ENCODE measurements at places on chromosomes 6 and 20. TPM values are rescaled to one million over a fixed set of nuclear protein-coding genes. Genes with fewer than 3 reads are reported as not detected.
A peak's percentile ranks its signal among the peaks of the same experiment; 100 is the strongest.

DNA sequence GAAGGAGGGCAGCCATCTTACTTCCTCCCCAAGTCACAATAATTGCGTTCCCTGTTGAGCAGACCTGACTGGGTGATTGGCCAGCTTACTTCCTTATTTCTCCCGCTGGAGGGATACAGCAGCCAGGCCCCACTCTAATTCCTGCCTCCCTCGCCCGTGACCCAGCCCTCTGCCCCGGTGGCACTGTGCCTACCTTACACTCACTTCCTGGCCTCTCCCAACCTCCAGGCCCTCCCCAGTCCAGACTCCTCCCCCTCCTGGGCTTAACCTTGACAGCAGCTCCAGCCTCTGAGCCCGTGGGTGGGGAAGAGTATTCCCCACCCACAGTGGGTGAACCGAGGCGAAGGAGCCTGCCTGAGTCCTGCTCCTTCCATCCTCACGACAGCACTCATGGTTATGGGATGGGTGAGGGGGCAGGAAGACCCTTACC is 3.0 kb downstream of the BAK1 start:
- DNase-seq, result no peak
- peaks cover 7% of the 10 kb centered on the region for H3K4me1 ChIP-seq
- peaks cover 18% of the 10 kb centered on the region for H3K36me3 ChIP-seq
- H3K27ac ChIP-seq, result no peak overlapping the region

MATN4 gene
- total RNA-seq, result not detected

DNA sequence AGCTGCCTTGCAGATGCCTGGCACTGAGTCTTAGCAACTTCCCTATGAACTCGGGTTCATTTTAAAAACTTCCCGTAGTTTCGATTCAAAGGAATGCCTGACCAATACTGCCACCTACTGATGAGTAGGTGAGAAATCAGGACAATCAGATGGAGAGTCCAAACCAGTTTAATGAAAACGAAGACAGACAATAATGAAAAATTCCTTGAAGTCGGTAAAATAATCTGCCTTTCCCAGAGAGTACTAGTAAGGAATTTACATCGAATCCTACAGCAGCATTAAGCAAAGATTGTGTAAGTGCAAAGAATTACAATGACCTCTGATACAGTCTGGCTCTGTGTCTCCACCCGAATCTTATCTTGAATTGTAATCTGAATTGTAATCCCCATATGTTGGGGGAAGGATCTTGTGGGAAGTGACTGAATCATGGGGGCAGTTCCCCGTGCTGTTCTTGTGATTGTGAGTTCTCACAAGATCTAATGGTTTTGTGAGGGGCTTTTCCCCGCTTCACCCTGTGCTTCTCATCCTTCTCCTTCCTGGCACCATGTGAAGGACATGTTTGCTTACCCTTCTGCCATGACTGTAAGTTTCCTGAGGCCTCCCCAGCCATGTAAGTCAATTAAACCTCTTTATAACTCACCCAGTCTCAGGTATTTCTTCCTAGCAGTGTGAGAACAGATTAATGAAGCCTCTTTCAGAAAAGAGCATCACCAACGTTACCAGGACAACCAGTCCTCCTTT is 134.4 kb downstream of the ARHGAP18 start:
- H3K36me3 ChIP-seq, result no peaks in the 10 kb centered on the region
- no peak overlapping the region for H3K27ac ChIP-seq
- H3K4me3 ChIP-seq, result no peak overlapping the region
- no peaks in the 10 kb centered on the region for H3K4me1 ChIP-seq
- H3K27me3 ChIP-seq, result no peaks in the 10 kb centered on the region
- DNase-seq, result peak; percentile 59

KCNS1 gene
- total RNA-seq, result not detected

SPDEF gene
- total RNA-seq, result 0.42 TPM

DNA sequence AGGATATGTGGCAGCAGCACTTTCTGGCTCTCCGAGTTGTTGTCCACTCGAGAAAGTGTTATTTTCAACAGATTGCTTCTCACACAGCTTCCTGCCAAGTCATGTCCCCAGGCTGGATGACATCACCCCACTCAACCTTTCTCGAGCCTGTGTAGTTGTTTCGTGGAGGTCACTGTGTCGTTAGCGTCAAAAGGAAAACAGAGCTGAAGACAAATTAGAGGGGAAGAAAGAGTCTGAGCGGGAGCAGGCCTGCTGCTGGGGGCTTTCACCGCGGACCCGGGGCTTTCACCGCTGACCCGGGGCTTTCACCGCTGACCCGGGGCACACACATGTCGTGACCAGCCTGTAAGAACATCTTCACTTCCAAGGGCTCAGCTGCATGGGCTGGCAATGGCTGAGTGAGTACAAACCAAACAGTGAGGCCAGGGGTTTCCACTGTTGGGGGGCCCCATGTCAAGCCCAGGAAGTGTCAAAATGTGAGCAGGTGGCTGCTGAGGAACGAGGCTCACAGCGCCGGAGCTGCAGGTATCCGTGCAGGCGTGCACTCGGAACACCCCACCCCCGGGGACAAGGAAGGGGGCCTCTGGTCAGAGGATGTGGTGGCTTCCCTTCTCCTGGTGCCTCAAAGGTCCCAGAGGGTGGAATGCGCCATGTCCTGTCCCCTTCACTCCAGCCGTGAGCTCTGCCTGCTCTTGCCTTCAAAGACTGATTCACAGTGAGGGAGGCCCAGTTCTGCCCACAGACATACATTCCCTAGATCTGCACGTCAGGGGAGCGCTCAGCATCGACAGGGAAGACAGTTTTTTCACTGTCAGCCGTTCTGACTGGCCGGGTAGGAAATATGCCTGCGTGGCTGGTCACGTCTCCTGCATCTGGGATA is 365.9 kb downstream of the TAF4 start:
- no peak overlapping the region for H3K4me3 ChIP-seq
- H3K36me3 ChIP-seq, result no peaks in the 10 kb centered on the region
- H3K27ac ChIP-seq, result no peak overlapping the region
- no peak for DNase-seq
- H3K4me1 ChIP-seq, result no peaks in the 10 kb centered on the region

DNA sequence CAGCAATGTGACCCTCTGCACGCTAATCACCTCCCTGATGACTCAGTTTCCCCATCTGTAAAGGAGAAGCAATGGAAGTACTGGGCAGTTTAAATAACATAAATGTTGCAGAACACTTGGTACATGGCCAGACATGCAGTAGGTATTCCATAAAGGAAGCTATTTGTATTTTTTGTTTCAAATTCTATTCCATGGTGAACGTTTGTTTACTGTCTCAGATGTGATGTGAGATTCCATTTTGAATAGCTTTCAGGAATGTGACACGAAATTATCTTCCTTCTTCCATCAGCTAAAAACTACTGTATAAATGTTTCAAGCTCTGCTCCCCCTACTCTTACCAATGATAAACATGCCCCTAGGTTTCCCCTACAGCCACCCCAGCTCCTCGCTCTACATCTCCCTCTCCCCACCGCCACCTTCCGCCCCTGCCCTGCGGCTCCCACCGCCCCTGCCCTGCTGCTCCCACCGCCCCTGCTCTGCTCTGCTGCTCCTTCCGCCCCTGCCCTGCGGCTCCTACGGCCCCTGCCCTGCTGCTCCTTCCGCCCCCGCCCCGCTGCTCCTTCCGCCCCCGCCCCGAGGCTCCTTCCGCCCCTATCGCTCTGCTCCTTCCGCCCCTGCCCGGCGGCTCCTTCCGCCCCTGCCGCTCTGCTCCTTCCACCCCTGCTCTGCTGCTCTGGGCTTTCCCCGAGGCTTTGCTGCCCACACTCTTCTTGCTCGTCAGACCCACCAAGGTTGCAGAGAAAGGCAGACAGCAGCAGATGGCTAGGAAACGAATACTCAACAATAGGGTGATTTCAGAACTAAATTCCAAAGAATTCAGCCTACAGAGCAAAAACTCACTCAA is 78.9 kb downstream of the THBS2 start:
- H3K27ac ChIP-seq, result no peak overlapping the region
- no peaks in the 10 kb centered on the region for H3K36me3 ChIP-seq
- no peaks in the 10 kb centered on the region for H3K4me1 ChIP-seq
- no peak for DNase-seq

PGC gene
- not detected for total RNA-seq

DNA sequence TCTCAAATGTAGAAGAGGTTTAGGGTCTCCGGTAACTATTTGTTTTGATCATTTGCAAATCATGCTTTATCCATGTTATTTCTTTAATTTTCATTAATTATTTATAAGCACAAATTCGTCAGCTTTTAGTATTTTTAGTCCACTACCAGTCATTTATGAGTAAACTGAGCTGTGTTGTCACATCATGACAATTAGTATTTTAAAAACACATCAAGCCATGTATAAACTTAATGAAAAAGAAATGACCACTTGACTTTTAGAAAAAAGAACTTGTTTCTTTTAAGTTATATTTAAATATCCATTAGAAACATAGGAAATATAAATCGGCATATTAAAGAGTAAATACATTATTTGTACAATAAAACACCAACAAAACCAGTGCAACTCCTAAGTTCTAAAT is 2.8 kb downstream of the NKX2-4 start:
- H3K36me3 ChIP-seq, result no peaks in the 10 kb centered on the region
- H3K4me1 ChIP-seq, result no peaks in the 10 kb centered on the region
- H3K27ac ChIP-seq, result no peak overlapping the region
- no peak for DNase-seq
- no peak overlapping the region for H3K4me3 ChIP-seq
- H3K27me3 ChIP-seq, result peaks cover 100% of the 10 kb centered on the region

- H3K4me1 ChIP-seq, result no peaks in the 10 kb centered on the region
- DNase-seq, result no peak
- H3K27ac ChIP-seq, result no peak overlapping the region
- H3K4me3 ChIP-seq, result no peak overlapping the region
These were observed 344.6 kb upstream of the MARCKS start for GRCh38 chr6:113512576-113512975.

DNA sequence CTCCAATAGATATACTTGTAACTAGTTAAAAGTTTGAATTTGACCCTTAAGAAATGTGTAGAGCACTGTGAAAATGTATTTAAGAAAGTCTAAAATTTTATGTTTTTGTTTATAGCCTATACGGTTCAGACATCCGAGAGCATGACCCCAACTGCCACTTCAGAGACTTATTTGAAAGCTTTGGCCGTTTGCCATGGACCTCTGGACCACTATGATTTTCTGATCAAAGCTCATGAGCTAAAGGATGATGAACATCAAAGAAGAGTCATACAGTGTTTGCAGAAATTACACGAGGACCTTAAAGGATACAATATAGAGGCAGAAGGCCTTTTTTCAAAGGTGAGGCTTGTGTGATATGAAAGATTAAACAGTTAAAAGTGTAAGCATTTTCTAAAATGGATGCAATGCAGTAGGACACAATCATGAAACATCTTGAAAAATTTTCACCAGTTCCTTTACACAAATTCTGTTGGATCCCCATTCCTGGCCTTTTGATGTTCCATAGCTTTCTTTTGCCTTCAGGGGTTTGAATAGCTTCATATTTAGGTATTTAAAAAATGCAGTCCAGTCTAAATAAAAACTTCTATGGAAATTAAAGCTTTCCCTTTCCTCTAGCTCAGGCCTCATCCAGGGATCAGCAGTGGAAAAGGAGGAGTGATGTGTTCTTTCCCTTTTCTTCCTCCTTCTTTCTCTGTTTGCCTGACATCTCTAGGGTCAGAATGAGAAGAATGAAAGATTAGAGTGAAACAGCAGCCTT is 29.0 kb downstream of the AFG1L start:
- H3K36me3 ChIP-seq, result peaks cover 3% of the 10 kb centered on the region
- no peaks in the 10 kb centered on the region for H3K27me3 ChIP-seq
- DNase-seq, result no peak
- H3K4me3 ChIP-seq, result no peak overlapping the region

HNF4A gene
- 0.09 TPM for total RNA-seq

DNA sequence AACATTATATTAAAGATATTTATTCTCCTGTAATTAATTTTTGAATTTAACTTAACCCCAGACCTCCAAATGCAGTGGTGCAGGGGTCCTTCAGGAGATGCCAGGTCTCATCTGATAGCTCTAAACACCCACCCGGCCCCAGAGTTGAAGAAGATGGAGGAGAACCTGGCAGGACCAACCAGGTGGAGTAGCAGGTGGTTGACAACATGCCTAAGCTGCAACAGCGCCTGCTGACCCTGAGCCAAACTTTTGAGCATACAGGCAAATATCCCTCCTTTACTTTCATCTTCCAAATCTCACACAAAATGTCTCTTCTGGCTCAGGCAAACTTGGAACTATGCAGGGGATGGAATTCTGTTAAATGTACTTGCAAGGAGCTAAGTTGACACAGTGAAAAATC is 145.3 kb upstream of the TCF21 start:
- H3K4me1 ChIP-seq, result no peaks in the 10 kb centered on the region
- H3K4me3 ChIP-seq, result no peak overlapping the region
- H3K27me3 ChIP-seq, result no peaks in the 10 kb centered on the region

SLC17A3 gene
- not detected for total RNA-seq

- H3K4me1 ChIP-seq, result no peaks in the 10 kb centered on the region
- no peak for DNase-seq
- no peak overlapping the region for H3K4me3 ChIP-seq
- H3K27ac ChIP-seq, result no peak overlapping the region
These were observed 42.2 kb downstream of the CDH26 start for GRCh38 chr20:60000271-60001042.

DNA sequence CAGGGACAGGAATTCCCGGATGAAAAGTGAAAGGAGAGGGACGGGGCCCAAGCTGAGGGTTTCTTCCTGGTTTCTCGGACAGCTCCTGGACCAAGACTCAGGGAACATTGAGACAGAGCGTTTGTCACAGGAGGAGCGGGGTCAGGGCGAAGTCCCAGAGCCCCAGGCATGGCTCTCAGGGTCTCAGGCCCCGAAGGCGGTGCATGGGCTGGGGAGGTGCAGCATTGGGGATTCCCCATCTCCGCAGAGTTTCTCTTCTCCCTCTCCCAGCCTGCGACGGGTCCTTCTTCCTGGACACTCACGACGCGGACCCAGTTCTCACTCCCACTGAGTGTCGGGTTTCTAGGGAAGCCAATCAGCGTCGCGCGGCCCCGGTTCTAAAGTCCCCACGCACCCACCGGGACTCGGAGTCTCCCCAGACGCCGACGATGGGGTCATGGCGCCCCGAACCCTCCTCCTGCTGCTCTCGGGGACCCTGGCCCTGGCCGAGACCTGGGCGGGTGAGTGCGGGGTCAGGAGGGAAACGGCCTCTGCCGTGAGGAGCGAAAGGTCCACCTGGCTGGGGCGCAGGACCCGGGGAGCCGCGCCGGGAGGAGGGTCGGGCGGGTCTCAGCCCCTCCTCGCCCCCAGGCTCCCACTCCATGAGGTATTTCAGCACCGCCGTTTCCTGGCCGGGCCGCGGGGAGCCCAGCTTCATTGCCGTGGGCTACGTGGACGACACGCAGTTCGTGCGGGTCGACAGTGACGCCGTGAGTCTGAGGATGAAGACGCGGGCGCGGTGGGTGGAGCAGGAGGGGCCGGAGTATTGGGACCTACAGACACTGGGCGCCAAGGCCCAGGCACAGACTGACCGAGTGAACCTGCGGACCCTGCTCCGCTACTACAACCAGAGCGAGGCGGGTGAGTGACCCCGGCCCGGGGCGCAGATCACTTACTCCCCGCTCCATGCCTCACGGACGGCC is 54.6 kb upstream of the POLR1H start:
- peaks cover 5% of the 10 kb centered on the region for H3K4me1 ChIP-seq
- H3K4me3 ChIP-seq, result peak overlapping the region; percentile 8
- peak; percentile 5 for DNase-seq

STMND1 gene
- not detected for total RNA-seq
